ENCODE measurements at places on chromosomes 11 and 22.

DNA sequence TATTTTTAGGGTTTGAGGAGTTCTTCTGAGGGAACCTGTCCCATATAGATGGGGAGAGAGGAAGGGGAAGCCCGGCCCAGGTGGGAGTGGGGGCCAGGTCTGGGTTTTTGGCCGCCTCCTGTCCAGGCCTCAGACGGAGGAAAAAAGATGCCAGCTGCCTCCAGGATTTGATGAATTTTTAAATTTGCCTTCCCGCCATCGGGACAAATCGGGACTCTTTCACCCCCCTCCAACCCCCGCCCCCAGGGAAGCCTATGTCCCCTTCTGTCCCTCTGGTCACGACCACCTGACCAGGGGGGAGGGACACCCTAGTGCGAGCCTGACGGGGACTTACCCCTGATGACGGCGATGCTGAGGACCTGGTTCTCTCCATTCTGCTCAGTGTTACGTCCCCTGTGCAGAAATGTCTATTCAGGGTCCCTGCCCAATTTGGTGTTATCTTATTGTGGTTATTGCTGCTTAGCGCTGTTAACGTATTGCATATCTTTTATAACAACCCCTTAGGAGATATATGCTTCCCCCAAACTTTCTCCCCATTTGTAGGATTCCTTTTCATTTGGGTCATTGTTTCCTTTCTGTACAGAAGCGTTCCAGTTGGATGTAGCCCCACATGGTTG lies 115.9 kb upstream of the GRK3 start:
- peak; percentile 36 for DNase-seq

DNA sequence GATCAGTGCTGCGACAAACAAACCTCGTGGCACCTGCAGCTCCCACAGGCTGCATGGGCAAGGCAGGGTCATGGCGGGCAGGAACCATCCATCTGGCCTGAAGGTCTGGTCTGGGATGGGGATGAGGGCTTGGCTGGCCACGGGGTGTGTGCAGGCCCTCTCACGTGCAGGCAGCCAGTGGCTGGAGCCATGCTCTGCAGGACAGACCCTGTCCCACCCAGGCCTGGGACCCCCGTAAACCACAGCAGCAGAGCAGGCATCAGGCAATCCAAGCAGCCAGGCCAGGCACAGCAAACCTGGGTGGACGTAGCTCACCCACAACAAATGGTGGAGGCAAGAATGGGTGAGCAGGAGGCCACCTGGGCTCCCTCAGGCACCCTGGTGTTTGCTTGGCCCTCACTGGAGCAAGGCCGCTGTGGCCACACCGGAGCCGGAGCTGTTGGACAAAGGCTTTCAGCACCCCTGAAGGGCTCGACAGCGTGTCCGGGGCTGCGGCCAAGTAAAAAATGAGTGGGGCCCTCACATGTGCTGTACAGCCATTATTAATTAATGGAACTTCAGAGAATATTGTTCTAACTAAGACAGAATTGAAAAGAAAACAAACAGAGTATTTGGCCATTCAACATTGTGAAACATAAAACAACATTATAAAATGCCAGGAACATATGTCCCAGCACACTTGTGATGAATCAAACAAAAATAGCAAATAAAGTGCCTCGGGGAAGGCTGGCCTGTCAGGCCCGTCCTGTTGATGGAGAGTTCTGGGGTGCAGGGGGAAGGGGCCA lies 24.0 kb upstream of the GNB1L start:
- DNase-seq, result no peak

GRCh38 chr11:129443276-129443675 lies 67.6 kb downstream of the BARX2 start:
- no peak for DNase-seq

DNA sequence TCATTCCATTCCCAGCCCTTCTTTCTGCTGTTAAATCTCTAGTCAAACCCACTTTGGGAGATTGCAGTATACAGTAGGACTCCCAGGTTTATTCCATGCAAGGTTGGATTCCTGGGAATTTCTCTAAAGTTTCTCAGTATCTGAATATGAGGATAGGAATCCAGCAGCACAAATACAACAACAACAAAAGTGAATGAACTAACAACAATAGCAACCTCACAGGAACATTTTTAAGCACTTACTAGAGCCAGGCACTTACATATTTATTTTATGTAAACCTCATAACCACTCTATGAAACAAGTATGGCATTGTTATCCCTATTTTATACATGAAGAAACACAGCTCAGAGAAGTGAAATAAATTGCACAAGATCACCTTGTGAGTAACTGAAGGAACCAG lies 1.9 kb downstream of the MMP7 start:
- no peak for DNase-seq

DNA sequence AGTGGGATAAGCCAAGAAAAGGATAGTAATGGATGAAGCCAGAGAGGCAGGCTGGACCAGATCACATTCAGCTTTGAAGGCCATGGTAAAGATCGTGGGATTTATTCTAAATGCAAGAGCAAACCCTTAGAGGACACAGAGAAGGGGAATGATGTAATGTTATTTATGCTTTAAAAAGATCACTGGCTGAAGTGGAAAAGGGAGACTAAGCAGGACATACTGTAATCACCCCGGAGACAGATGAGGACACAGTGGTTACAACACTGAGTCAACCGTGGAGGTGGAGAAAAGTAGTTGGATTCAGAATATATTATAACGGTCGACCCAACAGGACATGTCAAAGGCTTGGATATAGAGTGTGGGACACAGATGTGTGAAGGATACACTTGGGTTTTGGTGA lies 38.5 kb downstream of the CDON start:
- DNase-seq, result no peak

DNA sequence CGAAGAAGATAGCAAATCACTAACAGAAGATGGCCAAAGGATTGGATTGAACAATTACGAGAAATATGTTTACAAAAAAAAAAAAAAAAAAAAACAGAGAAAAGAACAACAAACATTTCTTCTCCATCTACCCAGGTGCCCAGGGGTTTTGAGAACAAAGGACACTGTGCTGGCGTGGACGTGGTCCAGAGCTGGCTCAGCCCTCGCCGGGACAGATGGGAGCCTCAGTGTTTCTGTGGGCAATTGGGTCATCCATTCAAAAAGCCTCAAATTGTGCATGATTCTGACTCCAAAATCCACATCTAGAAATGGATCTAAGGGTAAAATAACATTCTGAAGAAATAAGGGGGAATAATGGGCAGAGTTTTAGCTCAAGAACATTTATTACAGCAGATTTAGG lies 63.1 kb downstream of the DHCR7 start:
- no peak for DNase-seq

DNA sequence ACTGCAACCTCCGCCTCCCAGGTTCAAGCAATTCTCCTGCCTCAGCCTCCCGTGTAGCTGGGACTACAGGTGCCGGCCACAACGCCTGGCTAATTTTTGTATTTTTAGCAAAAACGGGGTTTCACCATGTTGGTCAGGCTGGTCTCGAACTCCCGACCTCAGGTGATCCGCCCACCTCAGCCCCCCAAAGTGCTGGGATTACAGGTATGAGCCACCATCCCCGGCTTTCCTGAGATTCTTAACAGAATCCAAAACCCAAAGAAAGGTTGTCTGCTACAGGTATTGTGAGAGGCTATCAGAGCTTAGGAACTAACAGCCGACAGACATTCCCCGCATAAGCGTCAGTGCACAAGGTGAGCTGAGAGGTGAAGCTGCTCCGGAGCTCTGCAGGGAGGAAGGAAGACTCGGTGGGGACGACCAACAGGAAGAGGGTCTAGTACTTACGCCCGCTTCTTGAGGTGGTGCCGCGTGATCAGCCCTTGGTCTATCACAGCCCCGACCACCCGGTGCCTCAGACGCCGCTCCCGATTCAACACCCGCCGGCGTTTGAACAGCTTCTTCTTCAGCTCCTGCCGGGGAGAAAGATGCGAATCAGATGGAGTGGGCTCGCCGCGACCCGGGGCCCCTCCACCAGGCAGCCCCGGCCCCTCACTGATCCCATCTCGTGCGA lies 470 bp downstream of the C11orf98 start:
- peak; percentile 75 for DNase-seq

- DNase-seq, result no peak
Observed at GRCh38 chr11:85029964-85030363, 597.2 kb downstream of the DLG2 start.

GRCh38 chr11:83680321-83680720 lies 394.2 kb upstream of the CCDC90B start:
- no peak for DNase-seq

DNA sequence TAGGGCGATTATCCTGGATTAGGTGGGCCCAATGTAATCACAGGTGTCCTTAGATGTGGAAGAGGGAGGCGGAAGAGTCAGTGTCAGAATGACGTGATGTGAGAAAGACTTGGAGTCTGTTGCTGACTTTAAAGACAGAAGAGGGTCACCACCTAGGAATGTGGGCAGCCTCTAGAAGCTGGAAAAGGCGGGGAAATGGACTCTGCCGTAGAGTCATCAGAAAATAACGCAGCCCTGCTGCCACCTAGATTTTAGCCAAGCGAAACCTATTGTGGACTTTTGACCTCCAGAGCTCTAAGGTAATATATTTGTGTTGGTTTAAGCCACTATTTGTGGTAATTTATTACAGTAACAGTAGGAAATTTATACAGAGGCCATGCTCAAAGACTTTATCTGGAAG lies 4.8 kb downstream of the DDX10 start:
- no peak for DNase-seq

DNA sequence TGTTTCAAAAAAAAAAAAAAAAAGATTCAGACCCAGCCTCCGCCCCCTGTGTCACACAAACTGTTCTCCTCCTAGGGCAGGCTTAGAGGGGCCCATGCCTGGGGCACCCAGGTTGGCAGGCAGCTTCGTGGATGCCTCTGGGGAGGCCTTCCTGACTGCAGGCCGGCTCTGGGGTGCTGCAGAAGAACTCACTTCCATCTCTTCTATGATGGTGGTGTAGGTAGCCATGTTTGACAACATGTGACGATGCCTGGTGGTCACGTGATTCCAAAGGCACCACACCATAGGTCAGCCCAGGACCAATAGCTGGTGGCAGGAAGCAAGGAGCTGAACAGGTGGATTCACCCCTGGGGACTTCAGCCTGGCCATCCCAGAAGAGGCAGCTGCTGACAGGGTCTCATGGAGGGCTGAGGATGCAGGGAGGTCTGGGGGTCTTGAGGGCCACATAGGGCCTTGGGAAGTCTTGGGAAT lies 24.1 kb upstream of the CELSR1 start:
- DNase-seq, result peak; percentile 42

GRCh38 chr11:64144587-64145472 lies 21.1 kb downstream of the MACROD1 start:
- no peak for DNase-seq

- DNase-seq, result no peak
Observed at GRCh38 chr11:75497788-75498409, 27.8 kb downstream of the GDPD5 start.

- DNase-seq, result no peak
Observed at GRCh38 chr11:11021563-11021962, 163.7 kb upstream of the ZBED5 start.

DNA sequence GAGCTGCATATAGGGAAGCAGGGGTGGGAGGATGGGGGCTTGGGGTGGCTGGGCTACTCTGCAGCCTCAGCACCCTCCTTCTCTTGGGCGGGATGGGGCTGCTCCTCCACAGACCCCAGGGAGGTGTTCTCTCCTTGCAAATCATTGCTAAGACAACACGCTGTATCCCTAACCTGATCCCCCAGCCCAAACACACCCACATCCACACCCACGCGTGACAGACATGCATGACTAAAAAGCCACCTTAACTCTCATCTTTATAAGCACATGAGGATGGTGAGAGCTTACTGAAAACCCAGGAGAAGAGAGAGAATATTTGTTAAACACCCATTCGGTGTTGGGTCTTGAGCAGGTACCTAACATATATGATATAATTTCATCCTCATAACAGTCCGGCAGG lies 39.9 kb upstream of the EIF3D start:
- no peak for DNase-seq

- no peak for DNase-seq
Observed at GRCh38 chr11:76315182-76315853, 65.6 kb downstream of the THAP12 start.

DNA sequence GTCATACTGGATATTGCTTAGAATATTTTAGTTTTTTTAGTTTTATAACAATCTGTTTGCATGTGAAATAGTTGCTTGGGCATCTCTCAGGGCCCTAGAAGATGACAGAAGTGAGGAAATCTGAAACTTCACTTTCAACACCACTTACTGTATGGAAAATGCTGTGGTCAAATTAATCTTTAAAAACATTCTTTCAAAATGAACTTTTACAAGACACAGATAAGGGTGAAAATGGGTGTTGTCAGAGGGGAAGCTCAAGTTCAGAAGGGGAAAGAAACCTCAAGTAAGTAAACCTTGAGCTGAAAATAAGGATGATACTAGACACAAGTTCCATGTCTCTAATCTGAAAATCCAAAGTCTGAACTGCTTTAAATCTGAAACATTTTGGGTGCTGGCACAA lies 1840.1 kb upstream of the RAG2 start:
- DNase-seq, result no peak

GRCh38 chr11:45892856-45893255 lies 7.4 kb downstream of the MAPK8IP1 start:
- DNase-seq, result no peak

DNA sequence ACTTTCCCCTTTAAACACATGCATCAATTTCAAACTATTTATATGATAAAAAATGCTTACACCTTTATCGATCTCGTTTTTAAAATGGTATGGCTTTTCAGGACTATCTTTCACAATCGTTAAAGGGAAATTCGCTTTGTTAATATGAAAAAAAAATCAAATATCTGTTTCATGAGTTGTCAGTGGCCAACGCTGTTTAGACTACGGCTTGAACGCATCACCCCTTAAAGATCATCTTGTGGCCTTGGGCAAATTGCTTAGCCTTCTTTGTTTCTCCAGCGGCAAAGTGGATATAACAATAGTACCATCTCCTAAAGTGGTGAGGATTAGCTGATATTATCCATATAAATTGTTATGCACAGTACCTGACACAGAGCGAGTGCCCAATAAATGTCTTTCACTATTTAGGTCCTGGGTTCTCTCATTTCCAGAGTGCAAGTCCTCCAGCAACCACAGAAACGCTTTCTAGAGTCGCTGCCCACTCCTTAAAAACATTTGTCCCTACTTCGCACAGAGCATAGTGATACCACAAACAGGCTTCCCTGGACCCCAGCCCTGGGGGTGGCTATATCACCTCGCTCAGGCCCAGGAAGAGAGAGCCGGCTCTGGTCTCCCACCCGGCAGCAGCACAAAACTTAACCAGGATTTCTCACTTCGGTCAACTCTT lies 904 bp downstream of the SLC35F2 start:
- no peak for DNase-seq

DNA sequence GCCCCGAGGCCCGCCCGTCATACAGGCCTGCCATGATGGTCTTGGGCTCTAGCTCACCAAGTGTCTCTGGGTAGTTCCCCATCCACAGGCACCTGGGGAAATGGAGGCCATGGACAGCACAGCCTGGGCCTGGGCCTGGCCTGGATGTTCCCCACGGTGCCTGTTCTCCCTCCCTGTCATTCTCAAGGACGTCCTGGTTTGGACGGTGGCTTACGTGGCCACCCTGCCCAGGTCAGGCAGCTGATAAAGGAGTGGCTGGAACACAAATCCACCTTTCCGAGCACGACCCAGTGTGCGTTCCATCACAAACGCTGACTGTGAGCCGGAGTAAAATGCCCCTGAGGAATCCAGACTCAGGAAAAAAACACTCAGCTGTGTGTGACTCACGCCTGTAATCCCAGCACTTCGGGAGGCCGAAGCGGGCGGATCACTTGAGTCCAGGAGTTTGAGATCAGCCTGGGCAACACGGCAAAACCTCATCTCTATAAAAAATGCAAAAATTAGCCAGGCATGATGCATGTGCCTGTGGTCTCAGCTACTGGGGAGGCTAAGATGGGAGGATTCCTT lies 41.2 kb upstream of the TESMIN start:
- no peak for DNase-seq

GRCh38 chr22:20494978-20495860 lies at the start of gene KLHL22:
TSS of gene KLHL22 (minus strand) at chr22:20495795. CDS start at chr22:20489211, 6,584 bp downstream.
- DNase-seq, result peak; percentile 41
